ENCODE measurements at places on chromosomes 13 and 19.

GRCh38 chr19:51546650-51547396 is 15.4 kb upstream of the SIGLEC6 start:
- no peak for DNase-seq

GRCh38 chr13:26423629-26424028 is 133.9 kb upstream of the WASF3 start:
- no peak for DNase-seq

GRCh38 chr13:91184244-91184926 is 163.1 kb upstream of the MIR17HG start:
- no peak for DNase-seq

GRCh38 chr19:3243819-3244700 is 19.6 kb downstream of the CELF5 start:
- DNase-seq = peak; percentile 10

- DNase-seq = no peak
Observed at GRCh38 chr19:49106648-49107135, 7.5 kb upstream of the LIN7B start.

DNA sequence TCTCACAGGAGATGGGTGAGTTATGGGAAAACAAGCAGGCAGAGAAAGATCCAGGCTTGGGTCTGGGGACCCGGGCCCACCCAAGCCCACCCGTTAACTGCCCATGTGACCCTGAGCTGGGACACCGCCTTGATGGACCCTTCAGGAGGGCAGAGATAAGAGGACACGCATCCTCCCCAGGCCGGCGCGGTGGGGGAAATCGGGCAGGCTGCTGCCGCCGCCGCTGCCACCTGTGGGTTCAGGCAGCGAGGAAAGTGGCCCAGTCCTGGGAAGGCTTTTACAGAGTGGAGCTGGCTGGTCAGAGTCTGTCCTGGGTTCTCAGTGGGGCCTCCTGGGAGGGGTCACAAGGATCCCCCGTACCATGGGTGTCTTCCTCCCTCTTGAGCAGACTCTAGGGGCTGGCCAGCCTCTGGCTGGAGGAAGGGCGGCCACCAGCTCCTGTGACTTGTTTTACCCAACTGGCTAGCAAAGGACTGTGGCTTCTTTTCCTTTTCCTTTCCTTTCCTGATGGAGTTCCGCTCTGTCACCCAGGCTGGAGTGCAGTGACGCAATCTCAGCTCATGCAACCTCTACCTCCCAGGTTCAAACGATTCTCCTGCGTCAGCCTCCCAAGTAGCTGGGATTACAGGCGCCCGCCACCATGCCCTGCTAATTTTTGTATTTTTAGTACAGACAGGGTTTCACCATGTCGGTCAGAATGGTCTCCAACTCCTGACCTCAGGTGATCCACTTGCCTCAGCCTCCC is 155.4 kb downstream of the KDM4B start:
- no peak for DNase-seq

GRCh38 chr13:102779436-102780159 is 6.0 kb upstream of the TEX30 start:
- no peak for DNase-seq

DNA sequence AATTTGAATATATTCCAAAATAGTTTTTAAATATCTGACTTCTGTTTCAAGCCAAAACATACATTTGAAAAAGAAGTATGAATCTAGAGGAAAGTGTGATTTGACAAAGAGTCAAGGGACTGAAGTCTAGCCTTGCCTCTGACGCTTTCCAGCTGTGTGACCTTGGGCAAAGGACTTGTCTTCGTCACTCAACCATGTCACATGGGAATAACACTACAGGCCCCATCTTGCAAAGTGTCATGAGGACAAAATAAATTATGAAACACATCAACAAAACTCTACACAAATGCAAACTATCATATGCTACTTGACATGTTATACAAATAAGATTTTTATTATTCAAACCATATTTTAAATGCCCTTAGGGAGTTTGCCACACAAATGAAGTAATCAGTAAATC is 73.0 kb downstream of the CYSLTR2 start:
- no peak for DNase-seq

- no peak for DNase-seq
Observed at GRCh38 chr13:39712626-39713025, 57.2 kb downstream of the COG6 start.

GRCh38 chr13:97003071-97003470 is 8.8 kb upstream of the OXGR1 start:
- DNase-seq = no peak
